ENCODE measurements at places on chromosomes 12 and 14. TPM values are rescaled to one million over a fixed set of nuclear protein-coding genes. Genes with fewer than 3 reads are reported as not detected.

RERGL gene
- total RNA-seq = 2.1 TPM

BICDL1 gene
- 0.87 TPM for total RNA-seq

PALS1 gene
- 14.7 TPM for total RNA-seq

GALNT8 gene
- 2.7 TPM for total RNA-seq

SLC38A4 gene
- total RNA-seq = 2.8 TPM

ADAM21 gene
- total RNA-seq = 0.38 TPM

PPP1CC gene
- total RNA-seq = 163 TPM

KRT85 gene
- total RNA-seq = not detected

FAM181A gene
- not detected for total RNA-seq

DNA sequence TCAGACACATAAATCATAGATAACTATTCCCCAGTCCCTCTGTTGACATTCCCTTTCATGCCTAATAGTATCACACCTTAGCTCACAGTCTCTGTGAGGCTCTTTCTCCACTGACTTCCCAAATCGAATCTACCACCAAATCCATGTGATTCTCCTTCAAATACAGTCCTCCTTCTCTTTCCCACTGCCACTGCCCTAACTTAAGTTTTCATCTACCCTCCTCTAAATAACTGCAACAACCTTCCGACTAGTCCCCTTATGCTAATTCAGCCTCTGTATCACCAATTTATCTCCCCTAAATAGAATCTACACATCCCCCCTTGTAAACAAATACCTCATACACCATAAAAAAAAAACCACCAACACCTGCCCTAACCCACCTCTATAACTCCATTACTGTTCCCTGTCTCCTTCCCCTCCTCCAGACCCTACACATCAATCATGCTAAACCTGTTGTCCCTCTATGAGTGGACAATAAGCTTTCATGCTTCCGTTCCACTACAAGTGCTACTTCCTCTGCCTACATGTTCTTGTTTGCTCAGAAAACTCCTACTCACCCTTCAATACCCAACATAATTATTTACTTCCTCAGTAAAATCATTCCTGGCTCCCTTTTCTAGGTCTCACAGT, 39.0 kb downstream of the SLC25A21 start:
- DNase-seq = no peak

DNA sequence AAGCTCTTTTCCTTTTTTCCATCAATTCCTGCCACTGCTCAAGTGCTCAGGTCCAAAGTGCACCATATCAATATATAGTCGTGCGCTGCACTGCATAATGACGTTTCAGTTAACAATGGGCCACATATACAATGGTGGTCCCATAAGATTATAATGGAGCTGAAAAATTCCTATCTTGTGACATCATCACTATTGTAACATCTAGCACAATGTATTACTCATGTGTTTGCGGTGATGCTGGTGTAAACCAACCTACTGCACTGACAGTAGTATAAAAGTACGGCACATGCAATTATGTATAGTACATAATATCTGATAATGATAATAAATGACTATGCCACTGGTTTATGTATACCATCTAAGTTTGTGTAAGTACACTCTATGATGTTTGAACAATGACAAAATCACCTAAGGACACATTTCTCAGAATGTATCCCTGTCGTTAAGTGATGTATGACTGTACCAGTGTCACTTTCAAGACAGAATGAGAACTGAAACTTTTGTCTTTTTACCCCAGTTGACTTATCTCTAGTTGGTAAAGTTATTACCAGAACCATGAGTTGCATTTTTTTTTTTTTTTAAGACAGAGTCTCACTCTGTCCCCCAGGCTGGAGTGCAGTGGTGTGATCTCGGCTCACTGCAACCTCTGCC, 53.7 kb upstream of the INSM2 start:
- DNase-seq = no peak

GRCh38 chr12:779745-780734, 27.7 kb downstream of the WNK1 start:
- no peak for DNase-seq

DNA sequence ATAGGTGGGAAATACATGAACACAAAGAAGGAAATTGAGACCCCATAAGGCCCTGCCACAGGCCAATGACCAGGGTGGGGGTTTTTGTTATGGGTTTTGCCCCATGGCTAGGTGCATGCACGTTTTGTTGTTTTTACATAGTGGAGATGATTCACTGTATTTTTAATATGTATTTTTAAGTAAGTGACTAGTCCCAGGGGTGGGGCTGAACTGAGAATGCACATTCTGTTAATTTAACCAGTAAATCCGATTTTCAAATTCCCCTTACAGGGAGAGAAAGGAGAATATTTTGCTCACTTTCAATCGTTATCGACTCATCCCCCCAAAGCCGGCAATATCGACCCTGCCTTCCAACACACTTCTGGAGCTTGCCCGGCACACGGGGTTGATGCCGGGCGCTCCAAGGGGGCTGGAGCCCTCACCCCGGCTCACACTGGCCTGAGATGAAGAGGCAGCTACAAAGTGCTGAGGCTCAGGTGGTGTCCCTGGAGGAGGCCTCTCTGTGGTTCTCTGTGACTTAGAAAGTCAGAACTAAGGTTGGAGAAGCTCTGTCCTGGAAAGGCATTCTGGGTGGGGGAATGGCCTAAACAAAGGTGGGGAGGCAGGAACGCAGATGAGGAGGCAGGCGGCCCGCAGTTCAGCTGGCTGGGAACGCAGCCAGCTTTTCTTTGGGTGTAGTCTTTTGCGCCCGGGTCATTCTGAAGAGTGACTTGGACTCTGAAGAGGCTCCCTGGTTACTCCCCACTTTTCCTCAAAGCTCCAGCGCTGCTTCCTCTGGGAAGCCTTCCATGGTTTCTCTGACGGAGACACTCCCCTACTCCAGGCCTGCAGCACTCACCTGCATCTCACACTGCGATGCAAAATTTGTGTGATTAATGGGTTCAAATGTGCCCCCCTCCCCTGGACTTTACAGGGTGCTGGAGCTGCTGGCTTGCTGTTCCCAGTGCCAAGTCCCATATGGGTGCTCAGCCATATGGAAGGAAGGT, 50.7 kb upstream of the DLK1 start:
- DNase-seq = peak; percentile 9

- no peak for DNase-seq
These were observed 31.4 kb downstream of the P2RX4 start for GRCh38 chr12:121241156-121241970.

- no peak for DNase-seq
These were observed 8.2 kb downstream of the ENDOU start for GRCh38 chr12:47717046-47717442.

- no peak for DNase-seq
These were observed 188.8 kb downstream of the EPS8 start for GRCh38 chr12:15600223-15600935.

DNA sequence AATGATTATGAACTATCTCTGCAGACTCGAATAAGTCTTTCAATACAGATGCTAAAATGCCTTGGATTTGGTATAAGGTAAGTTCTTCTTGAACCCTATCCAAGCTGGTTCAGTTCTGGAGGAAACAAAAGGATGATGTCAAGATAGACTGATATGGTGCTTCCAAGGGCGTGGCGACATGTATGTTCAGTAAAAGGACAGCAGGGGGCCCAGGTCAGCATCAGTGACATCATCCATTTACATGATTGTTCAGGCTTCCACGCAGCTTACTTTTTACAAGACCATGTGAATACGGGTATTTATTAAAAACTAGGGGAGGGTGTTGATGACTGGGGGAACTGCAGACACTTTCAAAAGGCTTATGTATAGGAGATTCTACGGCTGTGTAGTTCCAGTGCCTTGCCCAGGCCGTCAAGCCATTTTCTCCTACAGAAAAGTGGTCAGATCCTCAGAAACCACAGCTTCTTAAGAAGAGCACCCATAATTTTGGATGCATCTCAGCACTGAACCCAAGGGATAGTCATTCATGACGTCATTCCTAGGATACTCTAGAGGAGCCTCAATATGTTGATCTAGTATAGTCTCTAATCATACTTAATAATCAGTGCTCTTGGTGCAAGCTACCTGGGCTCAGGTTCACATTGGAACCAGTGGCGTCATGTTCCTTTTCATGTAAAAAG, 527.7 kb downstream of the FUT8 start:
- DNase-seq = no peak

DNA sequence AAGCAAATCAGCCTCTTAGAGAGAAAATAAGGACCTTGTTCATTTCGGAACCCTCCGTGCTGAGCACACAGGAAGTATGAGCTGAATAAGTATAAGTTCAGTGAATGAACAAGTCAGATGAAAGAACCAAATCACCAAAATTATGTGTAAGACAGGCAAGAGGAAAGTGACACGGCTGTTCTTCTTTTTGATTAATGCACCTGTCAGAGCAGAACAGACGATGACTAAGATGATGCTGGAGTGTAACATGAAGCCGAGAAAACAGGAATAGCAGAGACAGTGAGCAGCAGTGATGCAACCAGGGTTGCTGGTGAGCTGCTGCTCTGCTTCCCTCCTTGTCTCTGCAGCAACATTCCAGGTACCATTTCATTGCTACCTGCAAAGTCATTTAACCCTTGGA, 861.1 kb downstream of the GALC start:
- no peak for DNase-seq

GRCh38 chr14:21748869-21749303, 75.3 kb upstream of the OR4E1 start:
- no peak for DNase-seq

- DNase-seq = no peak
These were observed 20.0 kb downstream of the DDX51 start for GRCh38 chr12:132123970-132124765.

- DNase-seq = no peak
These were observed 114.2 kb downstream of the PDE3A start for GRCh38 chr12:20482491-20483054.

GRCh38 chr14:99253890-99254289, 18.1 kb downstream of the BCL11B start:
- DNase-seq = no peak

- no peak for DNase-seq
These were observed 38.3 kb downstream of the SLC6A15 start for GRCh38 chr12:84874125-84874824.

GRCh38 chr14:67814821-67815220, 1.6 kb downstream of the ZFYVE26 start:
- no peak for DNase-seq

DNA sequence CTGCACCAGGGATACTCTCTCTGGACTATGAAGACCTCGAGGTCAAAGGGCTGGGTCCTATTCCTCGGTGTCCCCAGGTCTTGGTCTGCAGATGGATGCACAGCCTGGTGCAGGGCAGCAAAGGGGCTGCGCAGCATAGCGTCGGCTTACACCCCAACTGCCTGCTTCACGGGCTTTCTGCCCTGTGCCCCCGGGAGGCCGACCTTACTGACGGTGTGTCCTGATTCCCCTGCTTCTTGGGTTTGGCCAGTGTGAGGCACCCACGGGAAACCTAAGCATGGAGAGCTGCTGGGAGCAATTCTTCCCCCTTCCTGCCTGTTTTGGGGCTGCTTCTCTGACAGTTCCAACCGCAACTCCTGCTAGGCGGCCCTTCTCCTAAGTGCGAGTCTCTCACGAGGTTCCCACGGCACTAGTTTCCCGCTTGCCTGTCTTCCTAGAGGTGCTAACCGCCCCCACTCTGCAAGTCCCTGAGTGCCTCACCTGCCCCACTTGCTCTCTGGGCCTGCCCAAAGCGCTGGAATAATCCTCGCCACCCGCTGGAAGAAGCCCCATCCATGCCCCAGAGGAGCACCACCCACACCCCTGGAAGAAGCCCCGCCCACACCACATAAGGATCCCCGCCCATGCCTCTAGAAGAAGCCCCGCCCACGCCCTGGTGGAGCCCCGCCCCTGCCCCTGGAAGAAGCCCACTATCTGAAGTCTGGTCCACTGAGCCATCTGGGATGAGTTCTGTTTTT, 54.0 kb downstream of the PRIMA1 start:
- no peak for DNase-seq

DNA sequence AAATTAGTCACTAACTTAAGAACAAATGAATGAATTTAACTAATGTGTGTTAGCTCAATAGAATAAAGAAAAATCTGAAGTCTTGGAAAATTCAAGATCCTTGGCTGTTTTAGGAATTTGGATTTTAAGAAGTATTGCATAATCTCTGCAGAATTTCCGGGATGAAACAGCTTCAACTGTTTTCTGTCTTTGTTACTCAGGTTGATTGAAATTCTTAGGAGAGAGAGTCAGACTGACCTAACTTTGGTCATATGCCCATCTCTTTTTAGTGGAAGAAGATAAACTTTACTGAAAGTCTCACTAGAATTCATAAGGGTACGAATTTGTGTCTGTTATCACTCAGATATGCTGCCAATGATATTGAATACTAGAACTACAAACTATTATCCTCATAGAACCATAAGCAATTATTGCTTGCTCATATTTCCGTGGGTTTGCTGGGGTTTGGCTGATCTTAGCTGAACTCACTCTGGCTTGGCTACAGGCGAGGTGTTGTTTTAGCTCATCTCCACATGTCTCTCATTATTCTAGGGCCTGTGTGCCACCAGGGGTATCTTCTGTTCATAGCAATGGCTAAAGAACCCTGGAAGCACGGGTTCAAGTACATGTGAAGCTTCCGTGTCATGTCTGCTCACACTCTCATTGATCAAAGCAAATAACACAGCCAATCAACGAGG, 257.4 kb upstream of the NOVA1 start:
- no peak for DNase-seq

DNA sequence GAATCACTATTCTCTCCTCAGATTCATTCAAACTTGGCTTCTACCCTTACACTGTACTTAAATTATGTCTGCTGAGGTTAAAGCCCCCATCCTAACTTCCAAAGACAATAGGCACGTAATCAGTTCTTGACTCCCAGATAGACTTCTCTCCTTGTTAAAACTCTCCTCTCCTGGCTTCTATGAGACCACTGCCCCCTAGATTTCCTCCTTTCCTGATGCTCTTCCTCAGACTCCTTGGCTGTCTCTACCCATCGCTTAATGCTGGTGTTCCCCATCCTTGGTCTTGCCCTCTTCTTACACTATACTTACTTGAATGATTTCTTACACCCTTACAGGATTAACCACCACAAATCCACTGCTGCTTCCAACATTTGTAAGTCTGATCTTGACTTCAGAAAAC, 32.8 kb downstream of the TC2N start:
- DNase-seq = no peak

- no peak for DNase-seq
These were observed 273.9 kb downstream of the ZFP36L1 start for GRCh38 chr14:68518761-68519670.

All from Right ventricle myocardium inferior (tissue), 1 donor.